CD4-positive, alpha-beta T cell treated with Interleukin-10 for 1 hour (primary cell): ENCODE measurements at places on chromosomes 5 and 9.

- no peak for DNase-seq
These were observed 93.4 kb upstream of the KIF2A start for GRCh38 chr5:62212648-62213047.

DNA sequence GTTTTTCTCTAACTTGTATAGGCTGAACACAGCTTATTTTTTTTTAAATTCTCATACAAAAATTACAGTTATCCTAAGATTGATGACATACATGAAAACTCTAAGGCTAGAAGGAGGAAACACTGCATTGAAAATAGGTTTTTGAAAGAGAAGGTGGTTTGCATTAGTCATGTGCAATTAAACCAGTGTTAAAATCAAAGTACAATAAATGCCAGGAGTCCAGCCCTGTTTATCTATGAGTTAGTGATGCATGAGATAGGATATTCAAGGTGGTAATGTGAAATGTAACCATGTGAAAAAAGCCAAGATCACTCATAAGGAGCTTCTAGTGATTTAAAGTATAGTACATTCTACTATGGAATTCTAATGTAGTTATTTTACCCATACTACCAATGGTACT lies 444.9 kb upstream of the CYLC2 start:
- DNase-seq: no peak

- no peak for DNase-seq
These were observed 1854.6 kb upstream of the WWC1 start for GRCh38 chr5:166436872-166437271.

DNA sequence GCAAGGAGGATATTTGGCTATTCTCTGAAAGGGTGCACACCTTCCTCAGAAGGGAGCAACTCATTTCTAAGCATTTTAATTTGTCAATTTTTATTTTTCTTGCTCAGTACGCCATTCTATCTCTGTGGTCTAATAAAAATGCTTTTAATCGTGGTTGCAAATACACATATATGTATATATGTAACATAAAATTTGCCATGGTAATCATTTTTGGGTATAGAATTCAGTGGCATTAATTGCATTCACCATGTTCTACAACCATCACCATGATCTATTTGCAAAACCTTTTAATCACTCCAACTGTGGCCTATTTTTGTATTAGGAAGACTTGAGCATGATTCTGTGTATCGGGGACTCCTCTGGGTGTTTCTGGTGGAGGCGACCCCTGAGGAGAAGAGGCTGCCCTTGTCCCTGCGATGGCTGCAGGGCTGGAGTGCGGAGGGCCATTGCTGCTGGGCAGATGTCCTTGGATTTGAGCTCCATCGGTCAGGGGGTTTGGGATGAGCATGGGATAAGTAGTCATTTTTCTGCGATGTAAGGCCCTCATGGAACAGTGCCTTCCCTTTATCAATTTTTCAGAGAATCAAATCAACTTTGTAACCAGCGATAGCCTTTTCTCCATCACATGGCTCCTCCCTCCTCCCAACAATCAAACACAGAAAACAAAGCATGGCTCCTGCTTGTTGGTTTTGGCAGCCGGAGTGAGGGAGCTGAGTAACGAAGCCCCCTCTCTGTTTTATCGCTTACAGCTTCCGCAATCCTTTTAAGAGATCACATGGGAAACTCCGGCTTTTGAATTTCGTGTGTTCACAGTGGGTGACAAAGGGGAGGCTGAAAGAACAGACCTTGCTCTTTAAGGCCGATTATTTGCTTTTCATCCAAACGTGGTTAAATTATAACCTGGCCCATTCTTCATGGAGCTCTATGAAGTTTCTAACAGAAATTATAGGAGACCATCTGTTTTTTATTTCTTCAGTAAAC lies 187.3 kb downstream of the TENT4A start:
- no peak for DNase-seq

DNA sequence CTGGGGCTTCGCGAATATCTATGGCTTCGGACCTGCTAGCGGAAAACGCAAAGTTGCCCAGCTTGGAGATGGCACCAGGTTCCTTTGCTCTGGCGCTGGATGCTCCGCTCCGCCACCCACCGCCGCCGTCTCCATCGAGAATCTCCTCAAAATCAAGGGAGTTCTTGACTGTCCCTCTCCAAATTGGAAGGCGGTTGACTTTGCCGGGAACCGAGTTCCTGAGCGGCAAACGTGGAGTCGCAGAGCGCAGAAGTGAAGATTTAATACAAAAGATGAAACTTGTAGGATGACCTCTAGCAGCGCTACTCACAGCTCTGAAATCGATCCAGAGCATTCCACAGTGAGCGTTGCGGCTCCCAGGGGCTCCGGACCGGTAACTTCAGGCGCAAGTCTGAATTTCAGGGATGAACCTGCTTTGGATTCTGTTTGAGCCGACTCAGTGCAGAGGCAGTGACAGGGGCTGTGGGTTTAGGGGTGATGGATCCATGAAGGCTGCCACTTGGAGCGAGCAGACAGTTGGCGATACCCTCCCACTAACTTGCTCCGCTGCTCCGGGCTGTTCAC lies 1641.5 kb upstream of the C9orf72 start:
- DNase-seq: no peak

GRCh38 chr5:5320062-5320805 lies 102.2 kb upstream of the ICE1 start:
- no peak for DNase-seq

- DNase-seq: no peak
These were observed 4.8 kb upstream of the CENPH start for GRCh38 chr5:69184621-69185020.

DNA sequence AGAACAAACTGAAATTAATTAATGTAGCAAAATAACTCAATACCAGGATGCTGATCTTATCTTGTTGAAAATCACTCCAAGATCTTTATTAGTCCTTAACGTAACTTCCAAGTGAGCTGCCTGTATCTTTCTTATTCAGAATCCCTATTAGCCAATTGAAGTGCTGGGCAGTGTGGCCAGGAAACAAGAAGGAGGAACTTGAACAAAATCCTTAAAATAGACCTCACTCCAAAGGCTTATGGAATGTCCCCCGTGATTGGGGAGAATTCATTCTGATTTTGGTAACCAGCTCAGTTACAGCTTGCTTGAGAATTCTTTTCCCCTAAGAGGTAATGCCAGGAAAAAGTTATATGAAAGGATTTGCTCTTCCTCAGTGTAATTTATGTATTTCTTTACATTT lies 171.0 kb downstream of the DEPDC1B start:
- no peak for DNase-seq
